Osteoblast (primary cell): ENCODE measurements at places on chromosomes 3 and 15. TPM values are rescaled to one million over a fixed set of nuclear protein-coding genes. Genes with fewer than 3 reads are reported as not detected.

The LMAN1L gene
- under 0.01 TPM in 1 of 2 replicates, not detected in the other for total RNA-seq

The IL1RAP gene
- total RNA-seq: 14.7 and 14.8 TPM in 2 replicates

The PLIN1 gene
- under 0.01 TPM in 1 of 2 replicates, not detected in the other for total RNA-seq

The WDR5B gene
- total RNA-seq: 9.8 and 10.9 TPM in 2 replicates

The ITPR1 gene
- total RNA-seq: 16.6 and 19.7 TPM in 2 replicates

The CASR gene
- total RNA-seq: not detected in 2 replicates

The GASK1A gene
- 0.72 and 0.88 TPM in 2 replicates for total RNA-seq

The GMNC gene
- under 0.01 and 0.72 TPM in 2 replicates for total RNA-seq

The SATB1 gene
- total RNA-seq: 29.0 and 35.7 TPM in 2 replicates

The CELF6 gene
- 0.36 and 0.59 TPM in 2 replicates for total RNA-seq

The HMCES gene
- 10.5 and 11.8 TPM in 2 replicates for total RNA-seq

The MITF gene
- total RNA-seq: 11.6 and 16.2 TPM in 2 replicates

The PRRT3 gene
- total RNA-seq: 3.5 and 4.3 TPM in 2 replicates

The CCDC54 gene
- not detected in 2 replicates for total RNA-seq

The CRABP1 gene
- not detected in 2 replicates for total RNA-seq

The LSAMP gene
- total RNA-seq: 3.3 and 6.8 TPM in 2 replicates

The SIDT1 gene
- under 0.01 TPM in 2 replicates for total RNA-seq
